Activated T-helper 1 cell treated with anti-CD3 and anti-CD28 coated beads, Interleukin-2, amount 50 U/mL, for 16 hours (primary cell): ENCODE measurements at places on chromosomes 11 and 22.

- DNase-seq = no peak
Observed at GRCh38 chr22:36201630-36202319, at the start of gene APOL4. Gene APOL4 (minus strand): TSS chr22:36201809. CDS start chr22:36201734, 75 bp downstream.

GRCh38 chr11:7894251-7894650 lies 36.8 kb downstream of the OR10A6 start:
- DNase-seq = no peak

DNA sequence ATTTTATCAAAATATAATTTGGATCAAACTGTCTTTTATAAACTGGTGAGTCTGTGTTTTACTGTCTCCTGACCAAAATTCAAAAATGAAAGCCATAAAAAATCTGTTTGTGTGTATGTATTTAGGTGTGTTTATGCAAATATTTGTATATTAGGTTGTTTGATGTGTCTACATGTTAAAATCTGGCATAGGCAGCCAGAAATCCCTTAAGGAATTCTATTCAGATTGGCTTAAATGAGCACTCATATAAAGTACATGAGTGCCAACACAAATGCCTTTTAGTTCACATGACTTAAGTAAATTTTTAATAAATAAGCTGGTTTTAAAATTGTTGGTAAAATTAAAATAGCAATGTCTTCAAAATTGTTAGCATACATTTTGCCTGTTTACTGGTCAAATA lies 133.3 kb upstream of the GUCY1A2 start:
- DNase-seq = no peak

- no peak for DNase-seq
Observed at GRCh38 chr11:57781529-57781943, 19.9 kb downstream of the CTNND1 start.

GRCh38 chr22:42664976-42665831 lies 16.0 kb upstream of the CYB5R3 start:
- DNase-seq = no peak

DNA sequence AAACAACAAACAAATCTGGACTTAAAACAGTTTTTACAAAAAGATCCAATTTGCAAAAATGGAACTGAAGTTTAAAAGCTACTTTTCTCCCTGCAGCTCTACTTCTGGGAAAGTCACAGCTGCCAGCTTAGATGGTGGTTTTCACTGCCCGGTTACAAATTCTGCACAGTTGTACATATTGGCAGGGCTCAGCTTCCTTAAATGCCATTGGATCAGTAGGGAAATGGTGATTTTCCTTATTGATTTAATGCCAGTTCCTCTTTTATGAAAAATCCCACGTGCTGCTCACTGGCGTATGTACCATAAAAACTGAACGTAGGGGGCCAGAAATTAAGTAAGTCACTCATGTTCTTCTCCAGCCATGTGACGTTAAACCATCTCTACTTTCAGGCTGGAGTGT lies 22.8 kb downstream of the GRAP2 start:
- no peak for DNase-seq

- DNase-seq = no peak
Observed at GRCh38 chr11:2036863-2037486, 39.3 kb upstream of the H19 start.

- no peak for DNase-seq
Observed at GRCh38 chr11:120956710-120957495, 67.0 kb upstream of the TBCEL start.

- DNase-seq = no peak
Observed at GRCh38 chr22:49096476-49096875, 731.2 kb downstream of the BRD1 start.

- no peak for DNase-seq
Observed at GRCh38 chr22:33803371-33804282, 116.6 kb downstream of the LARGE1 start.

DNA sequence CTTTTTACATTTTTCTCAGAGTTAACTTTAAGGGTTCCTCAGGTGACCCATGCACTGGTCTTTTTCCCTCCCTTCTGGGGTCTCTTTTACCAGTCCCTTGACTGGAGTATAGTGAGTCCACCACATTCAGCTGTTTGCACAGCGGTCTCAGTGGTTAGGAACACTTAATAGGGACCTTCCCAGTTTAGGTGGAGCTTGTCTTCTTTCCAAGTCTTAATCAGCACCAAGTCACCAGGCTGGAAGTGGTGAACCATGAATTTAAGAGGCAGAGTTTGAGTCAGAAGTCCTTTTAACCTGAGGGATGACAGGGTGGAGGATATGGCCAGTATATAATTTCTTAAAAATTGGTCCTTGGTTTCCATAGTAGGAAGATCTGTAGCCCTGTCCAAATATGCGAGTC lies 349.7 kb upstream of the MPPED2 start:
- DNase-seq = no peak

DNA sequence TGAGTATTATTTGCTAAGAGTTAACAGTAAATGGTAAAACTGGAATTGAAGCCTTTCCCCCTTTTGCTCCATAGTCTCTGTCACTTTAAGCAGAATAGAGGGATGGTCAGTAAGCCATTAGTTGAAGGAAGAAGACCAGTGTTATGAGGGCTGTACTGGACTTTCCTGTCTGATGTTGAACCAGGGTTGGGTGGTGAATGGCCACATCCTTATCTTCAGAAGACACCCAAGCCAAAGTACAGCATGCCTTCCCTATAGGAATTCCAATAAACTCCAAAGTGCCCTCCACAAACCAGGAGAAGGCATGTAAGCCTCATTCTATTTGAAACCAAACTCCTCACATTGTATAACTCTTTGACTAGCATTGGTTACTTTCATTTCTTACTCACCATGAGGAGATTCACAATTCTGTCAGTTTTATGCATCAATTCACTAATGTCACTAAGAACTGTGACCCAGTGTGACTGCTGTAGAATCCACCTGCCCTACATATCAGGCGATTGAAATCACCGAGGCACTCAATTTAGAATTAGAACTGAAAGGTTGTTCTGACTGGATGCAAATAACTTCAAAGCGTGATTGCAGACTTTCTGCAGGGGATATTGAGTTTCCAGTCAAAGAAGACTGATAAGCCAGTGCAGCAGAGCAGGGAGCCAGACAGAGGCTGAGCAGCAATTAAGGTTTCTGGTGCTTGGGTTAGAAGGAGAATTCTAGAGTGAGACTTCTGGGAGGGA lies 107.1 kb upstream of the DDI1 start:
- no peak for DNase-seq

- no peak for DNase-seq
Observed at GRCh38 chr11:14073849-14074476, 111.4 kb downstream of the SPON1 start.

DNA sequence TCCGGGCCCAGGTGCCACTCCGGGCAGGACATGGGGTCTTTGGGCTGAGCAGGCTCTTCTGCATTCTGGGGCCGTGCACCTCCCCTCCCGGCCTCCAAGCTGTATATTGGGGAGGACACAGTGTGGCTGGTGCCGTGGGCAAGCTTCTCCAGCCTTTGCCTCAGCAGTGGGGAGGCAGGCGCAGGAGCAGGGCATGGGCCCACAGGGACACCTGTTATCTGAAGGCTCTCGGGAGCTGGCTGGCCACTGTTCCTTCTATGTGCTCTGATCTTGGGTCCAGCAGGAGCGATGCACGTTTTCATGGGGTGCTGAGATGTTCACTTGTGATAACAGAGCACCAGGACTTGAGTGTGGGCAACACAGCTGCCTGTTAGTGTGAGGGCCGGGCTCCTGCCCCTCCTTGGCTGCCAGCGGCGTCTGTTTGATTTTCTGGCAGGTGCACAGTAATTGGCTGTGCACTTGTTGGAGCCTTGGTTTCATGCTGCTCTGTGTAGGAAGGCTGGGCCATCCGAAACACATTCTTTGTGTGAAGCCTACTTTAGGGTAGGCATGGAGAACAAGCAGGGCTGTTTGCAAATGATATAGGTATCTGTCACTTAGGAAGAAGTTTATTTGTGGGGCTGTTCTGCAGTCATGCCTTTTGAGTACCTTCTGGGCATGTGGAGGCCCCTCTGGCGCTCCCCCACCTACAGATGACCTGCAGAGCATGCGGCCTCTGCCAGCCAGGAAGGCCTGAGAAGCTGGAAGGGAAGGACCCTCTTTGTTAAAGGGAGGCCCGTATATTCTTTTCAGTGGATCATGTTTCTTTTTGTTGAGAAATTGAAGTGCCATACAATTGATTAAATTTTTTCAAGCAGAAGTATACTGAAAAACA lies 201.5 kb downstream of the TBC1D22A start:
- DNase-seq = no peak

GRCh38 chr11:60389279-60389910 lies 6.9 kb upstream of the MS4A14 start:
- DNase-seq = no peak

DNA sequence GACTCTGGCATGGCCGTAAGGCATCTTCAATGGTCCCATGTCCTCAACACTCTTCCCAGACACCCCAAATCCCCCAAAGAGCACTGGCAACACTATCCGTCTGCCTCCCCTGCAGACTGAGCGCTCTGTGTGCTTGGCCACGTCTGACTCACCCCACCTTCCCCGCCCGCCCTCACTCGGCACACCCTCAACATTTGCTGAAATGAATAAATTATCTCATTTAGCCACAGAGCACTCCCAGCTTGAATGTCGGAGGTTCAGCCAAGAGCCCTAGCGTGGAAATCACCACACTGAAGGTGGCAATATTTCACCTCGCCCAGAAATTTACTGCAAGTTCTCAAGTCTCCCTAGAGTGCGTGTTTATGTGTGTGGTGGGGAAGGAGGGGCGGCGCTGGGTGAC lies 46.6 kb upstream of the TCF20 start:
- DNase-seq = no peak

DNA sequence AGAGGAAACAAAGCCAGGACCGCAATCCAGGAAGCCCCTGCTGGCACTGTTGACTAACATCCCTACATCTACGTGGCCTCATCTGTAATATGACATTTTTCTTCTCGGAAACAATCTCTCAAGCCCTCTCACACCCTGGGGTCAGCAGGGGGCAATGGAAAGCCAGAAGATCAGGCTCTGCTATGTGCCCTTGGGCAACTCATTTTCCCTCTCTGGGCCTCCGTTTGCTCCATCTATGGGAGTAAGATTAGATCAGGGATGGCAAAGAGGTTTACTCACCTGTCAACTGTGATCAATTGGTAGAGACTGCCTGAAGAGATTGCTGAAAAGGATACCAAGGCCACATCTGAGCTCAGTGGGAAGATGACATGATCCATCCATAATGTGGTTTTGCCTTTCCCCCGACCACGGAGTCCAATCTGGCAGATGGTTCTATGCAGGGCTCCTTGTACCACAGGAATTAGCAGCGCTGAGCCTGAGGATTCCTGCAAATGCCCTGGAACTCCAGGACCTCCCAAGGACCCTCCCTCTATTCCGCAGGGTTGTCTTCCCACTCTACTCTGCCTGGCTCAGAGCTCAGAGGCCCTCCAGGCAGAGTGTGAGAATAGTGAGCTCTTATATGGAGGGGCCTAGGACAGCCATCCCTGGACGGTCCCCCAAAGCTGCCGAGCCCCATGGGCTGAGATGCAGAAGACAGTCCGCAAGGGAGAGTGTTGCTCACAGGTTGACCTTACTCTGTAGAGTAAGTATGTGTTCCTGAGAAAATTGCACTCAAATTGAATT lies 66.1 kb downstream of the CHST1 start:
- DNase-seq = no peak

DNA sequence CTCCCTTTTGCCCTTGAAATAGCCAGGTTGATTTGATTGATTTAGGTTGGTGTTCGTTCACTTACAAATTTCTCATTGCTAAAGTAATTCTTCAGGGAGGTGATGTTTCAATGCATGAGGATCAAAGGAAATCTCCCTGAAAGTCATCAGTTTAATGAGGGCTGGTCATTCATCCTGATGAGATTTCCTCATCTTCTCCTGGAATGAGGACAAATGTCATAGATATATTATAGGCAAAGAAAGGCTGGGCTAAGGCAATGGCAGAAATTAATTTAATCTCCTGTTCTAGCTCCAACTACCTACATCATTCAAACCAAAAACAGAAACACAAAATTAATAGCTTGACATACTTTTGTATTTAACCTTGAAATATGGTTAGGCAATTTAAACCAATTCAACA lies 1052.1 kb downstream of the LRRC4C start:
- DNase-seq = no peak

DNA sequence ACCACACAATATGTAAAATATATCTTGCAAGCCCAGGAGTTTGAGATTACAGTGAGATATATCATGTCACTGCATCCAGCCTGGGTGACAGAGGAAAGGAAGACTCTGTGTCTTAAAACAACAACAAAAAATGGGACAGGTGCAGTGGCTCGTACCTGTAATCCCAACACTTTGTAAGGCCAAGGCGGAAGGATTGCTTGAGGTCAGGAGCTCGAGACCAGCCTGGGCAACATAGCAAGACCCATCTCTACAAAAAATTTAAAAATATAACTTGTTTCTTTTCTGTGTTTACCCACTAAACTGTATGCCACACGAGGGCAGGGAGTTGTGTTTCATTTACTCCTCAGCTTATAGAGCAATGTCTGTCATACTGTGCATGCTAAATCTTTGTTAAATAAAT lies 3.1 kb downstream of the ZNF280A start:
- no peak for DNase-seq

DNA sequence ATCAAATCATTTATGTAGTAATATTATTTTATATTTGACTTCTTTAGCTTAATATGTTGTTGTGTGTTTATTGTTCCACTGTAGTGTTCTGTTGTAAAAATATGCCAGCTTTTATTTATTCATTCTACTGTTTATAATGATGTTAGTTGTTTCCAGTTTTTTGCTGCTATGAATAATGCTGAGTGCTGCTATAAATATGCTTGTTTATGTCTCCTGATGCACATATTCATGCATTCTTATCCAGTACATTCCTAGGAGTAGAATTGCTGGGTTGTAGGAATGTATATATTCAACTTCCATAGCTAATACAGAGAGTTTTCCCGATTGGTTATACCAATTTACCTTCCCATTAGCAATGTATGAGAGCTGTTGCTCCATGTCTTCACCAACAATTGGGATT lies 33.5 kb upstream of the RAB30 start:
- DNase-seq = no peak

- DNase-seq = no peak
Observed at GRCh38 chr11:93330446-93330984, at the start of gene DEUP1. Gene DEUP1 (plus strand): TSS chr11:93330742. CDS start chr11:93332260, 1,518 bp downstream.
